ENCODE measurements at places on chromosomes 5 and 9.
A peak's percentile ranks its signal among the peaks of the same experiment; 100 is the strongest.

- no peak for DNase-seq
These were observed 138.3 kb upstream of the SMIM23 start for GRCh38 chr5:171647043-171647903.

DNA sequence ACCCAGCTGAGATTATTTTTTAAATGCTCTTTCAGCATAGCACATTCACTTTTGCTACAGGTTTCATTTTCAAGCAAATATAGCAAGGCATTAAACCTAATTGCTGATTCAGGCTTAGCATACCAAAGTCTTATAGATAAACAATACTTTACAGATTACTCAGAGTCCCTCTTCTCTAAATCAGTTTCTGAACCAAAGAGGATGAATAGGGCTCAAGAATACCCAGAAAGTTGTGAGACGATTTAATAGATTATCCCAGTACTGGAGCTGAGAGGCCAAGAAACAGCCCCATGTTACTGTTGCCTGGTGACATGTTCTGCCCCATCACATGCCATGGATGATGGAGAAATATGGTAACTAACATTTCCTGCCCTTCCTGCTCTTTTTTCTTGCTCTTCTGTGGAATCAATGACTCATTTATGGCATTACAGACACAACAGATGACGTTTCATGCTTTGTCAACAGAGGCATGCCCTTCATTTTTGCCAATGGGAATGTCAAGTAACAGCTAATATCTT is 18.1 kb upstream of the SSBP2 start:
- peak; percentile 80 for DNase-seq

- peak; percentile 55 for DNase-seq
These were observed 75.0 kb downstream of the GCNT1 start for GRCh38 chr9:76534026-76534425.

- DNase-seq, result no peak
These were observed 6.5 kb downstream of the UNC5A start for GRCh38 chr5:176816791-176817347.

- peak; percentile 60 for DNase-seq
These were observed at the start of gene CD14 for GRCh38 chr5:140633021-140633471. CD14 (minus strand) TSS chr5:140633175; CDS start chr5:140633071, 104 bp downstream.

Data from adipocyte (in vitro differentiated cells).